Activated CD8-positive, alpha-beta T cell treated with anti-CD3 and anti-CD28 coated beads for 36 hours (primary cell): ENCODE measurements at places on chromosomes 3 and 15.
A peak's percentile ranks its signal among the peaks of the same experiment; 100 is the strongest.

DNA sequence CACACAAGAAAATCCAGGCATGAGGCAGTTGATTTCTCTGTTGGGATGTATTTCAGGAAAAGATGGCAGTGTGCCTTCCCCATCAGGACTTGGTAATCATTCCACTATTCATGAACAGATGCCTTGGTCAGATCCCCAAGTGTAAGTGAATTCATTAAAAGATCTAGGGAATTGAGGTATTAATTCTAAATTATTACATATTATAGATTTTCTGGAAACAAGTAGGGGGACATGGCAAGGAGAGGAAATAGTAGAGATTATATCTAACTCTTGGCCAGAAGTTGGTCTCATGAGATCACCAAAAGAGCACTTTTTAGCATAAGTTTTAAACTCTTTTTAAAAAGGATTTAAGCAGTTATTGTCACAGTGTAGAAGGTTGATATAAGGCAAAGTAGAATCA, 74.4 kb upstream of the MDFIC2 start:
- H3K4me1 ChIP-seq, result no peaks in the 10 kb centered on the region
- peaks cover 1% of the 10 kb centered on the region for H3K27me3 ChIP-seq
- no peaks in the 10 kb centered on the region for H3K36me3 ChIP-seq
- no peak for DNase-seq

- H3K36me3 ChIP-seq, result no peaks in the 10 kb centered on the region
- H3K4me3 ChIP-seq, result no peak overlapping the region
- peaks cover 9% of the 10 kb centered on the region for H3K27me3 ChIP-seq
- H3K4me1 ChIP-seq, result no peaks in the 10 kb centered on the region
Observed at GRCh38 chr3:72009851-72010443, 225.0 kb upstream of the PROK2 start.

DNA sequence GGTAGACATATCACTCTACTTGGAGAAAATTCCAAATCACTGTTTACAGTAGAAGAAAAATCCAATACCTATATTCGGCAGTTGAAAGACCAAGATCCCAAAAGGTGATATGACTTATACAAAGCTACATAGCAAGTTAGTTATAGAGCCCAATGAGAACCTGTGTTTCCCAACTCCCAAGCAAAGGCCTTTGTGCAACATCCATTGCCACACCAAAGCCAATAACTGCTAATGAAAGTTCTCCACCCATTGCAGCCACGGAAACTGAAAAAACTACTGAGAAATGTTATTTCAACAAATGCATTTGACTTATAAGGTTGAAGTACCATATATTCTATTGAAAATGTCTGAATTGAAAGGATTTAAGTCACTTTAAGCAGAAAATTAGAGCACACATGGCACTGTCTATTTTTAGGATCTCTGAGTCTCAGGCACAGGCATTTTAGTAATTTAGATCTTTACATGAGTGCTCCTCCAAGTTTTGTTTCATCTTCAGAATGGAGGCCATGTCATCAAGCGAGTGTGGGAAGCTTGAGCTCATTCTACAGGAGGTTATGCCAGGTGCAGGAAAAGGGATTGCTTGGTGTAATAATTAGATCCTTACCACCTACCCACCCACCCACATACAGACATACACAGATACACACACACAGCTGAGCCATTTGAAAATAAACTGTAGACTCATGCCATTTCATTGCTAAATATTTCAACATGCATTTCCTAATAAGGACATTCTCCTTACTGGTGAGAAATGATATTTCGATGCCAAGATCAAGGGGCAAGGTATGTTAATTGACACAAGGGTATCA, 19.7 kb upstream of the ANO10 start:
- H3K36me3 ChIP-seq, result no peaks in the 10 kb centered on the region
- peaks cover 7% of the 10 kb centered on the region for H3K27me3 ChIP-seq
- DNase-seq, result no peak
- H3K4me3 ChIP-seq, result no peak overlapping the region
- no peak overlapping the region for H3K27ac ChIP-seq

GRCh38 chr3:181899702-181900101, 188.0 kb downstream of the SOX2 start:
- H3K4me1 ChIP-seq, result no peaks in the 10 kb centered on the region
- no peak for DNase-seq
- H3K27ac ChIP-seq, result no peak overlapping the region
- no peak overlapping the region for H3K4me3 ChIP-seq

DNA sequence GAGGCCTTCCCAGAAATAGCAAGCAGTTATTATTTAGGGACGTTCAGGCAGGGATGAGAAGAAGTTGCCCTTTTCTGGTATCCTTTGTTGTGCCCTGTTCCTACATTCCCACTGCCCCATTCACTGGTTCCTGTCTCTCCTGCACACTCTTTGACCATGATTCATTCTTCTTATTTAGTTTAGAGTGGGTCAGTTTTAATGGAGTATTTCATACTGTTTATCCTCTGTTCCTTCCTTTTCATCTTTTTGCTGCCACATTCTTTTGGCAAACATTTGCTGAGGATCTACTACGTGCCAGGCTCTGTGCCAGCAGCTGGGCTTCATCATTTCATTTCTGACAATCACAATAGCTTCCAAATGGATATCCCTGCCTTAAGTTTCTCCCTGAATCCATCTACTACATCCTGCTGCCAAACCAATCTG, 11.8 kb upstream of the EID1 start:
- no peak overlapping the region for H3K4me3 ChIP-seq
- DNase-seq, result no peak
- H3K36me3 ChIP-seq, result no peaks in the 10 kb centered on the region
- peaks cover 6% of the 10 kb centered on the region for H3K4me1 ChIP-seq

- no peak for DNase-seq
- no peaks in the 10 kb centered on the region for H3K4me1 ChIP-seq
- no peak overlapping the region for H3K27ac ChIP-seq
- H3K36me3 ChIP-seq, result no peaks in the 10 kb centered on the region
- H3K4me3 ChIP-seq, result no peak overlapping the region
- peaks cover 26% of the 10 kb centered on the region for H3K27me3 ChIP-seq
Observed at GRCh38 chr3:53478921-53479664, 15.3 kb upstream of the CACNA1D start.

GRCh38 chr3:178436773-178437172, 99.5 kb upstream of the KCNMB2 start:
- no peak overlapping the region for H3K4me3 ChIP-seq
- no peaks in the 10 kb centered on the region for H3K4me1 ChIP-seq

DNA sequence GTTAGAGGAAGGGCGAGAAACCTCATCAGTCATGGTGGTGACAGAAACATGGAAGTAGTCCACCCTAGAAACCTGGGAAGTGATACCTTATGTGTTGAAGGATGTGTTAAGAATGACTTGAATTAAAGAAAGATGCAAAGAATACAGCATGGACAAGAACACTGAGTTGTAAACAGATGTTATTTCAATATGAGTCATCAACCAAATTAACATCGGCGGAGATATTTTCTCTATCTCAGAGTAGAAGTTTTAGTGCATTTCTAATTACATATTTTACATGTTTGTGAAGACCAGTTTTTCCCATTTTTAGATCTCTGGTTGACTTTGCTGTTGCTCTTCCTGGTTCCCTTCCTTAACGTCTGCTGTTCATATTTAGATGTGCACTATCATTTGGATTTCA, 268.8 kb upstream of the TBL1XR1 start:
- H3K27ac ChIP-seq, result no peak overlapping the region
- DNase-seq, result no peak
- no peaks in the 10 kb centered on the region for H3K36me3 ChIP-seq

DNA sequence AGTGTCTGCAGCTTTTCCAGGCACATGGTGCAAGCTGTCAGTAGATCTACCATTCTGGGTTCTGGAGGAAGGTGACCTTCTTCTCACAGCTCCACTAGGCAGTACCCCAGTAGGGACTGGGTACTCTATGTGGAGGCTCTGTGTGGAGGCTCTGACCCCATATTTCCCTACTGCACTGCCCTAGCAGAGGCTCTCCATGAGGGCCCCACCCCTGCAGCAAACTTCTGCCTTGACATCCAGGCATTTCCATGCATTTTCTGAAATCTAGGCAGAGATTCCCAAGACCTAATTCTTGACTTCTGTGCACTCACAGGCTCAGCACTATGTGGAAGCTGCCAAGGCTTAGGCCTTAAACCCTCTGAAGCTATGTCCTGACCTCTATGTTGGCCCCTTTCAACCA, 1060.0 kb downstream of the NAALADL2 start:
- H3K4me3 ChIP-seq, result no peak overlapping the region
- no peaks in the 10 kb centered on the region for H3K4me1 ChIP-seq
- no peak overlapping the region for H3K27ac ChIP-seq
- H3K27me3 ChIP-seq, result no peaks in the 10 kb centered on the region
- H3K36me3 ChIP-seq, result no peaks in the 10 kb centered on the region

DNA sequence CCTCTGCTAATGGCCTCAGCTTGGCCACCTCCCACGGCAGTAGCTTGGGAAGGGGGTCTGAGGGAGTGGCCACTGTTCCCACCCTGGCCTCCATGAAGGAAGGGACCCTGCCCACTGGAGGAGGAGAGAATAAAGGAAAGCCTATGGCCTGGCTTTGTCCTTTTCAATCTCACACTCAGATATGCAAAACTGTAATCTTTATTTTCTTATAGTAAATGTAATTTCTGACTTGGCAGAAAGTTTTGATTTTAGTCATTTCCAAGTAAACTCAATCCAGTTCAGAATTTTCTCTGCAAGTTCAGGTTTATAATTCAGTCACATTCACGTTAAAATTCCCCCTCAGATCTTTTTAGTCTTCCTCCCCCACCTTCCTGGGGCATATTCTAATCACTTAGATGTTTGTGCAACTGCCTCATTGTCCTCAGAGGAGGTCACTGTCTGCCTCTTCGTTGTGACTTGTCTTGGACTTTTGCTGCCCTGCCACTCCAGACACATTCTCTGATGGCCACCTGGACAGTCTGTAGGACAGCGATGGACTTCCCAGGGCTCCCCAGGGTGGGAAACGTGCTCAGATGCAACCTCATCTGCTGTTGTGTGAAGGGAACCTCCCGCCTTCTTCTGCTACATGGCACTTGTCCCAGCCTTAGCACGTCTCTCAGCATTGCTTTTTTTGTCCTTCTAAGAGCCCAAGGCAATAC, 222.8 kb upstream of the TBL1XR1 start:
- peak overlapping the region; percentile 83 for H3K27ac ChIP-seq
- H3K4me3 ChIP-seq, result no peak overlapping the region
- H3K36me3 ChIP-seq, result no peaks in the 10 kb centered on the region
- H3K27me3 ChIP-seq, result no peaks in the 10 kb centered on the region
